ENCODE measurements at places on chromosomes 12 and 14. TPM values are rescaled to one million over a fixed set of nuclear protein-coding genes. Genes with fewer than 3 reads are reported as not detected.

GRCh38 chr14:50821510-50822464 lies 9.2 kb downstream of the NIN start:
- H3K27me3 ChIP-seq = no peaks in the 10 kb centered on the region
- no peak overlapping the region for H3K4me3 ChIP-seq
- DNase-seq = no peak
- peaks cover 20% of the 10 kb centered on the region for H3K4me1 ChIP-seq
- H3K27ac ChIP-seq = peak overlapping the region; percentile 5
- H3K36me3 ChIP-seq = no peaks in the 10 kb centered on the region

DNA sequence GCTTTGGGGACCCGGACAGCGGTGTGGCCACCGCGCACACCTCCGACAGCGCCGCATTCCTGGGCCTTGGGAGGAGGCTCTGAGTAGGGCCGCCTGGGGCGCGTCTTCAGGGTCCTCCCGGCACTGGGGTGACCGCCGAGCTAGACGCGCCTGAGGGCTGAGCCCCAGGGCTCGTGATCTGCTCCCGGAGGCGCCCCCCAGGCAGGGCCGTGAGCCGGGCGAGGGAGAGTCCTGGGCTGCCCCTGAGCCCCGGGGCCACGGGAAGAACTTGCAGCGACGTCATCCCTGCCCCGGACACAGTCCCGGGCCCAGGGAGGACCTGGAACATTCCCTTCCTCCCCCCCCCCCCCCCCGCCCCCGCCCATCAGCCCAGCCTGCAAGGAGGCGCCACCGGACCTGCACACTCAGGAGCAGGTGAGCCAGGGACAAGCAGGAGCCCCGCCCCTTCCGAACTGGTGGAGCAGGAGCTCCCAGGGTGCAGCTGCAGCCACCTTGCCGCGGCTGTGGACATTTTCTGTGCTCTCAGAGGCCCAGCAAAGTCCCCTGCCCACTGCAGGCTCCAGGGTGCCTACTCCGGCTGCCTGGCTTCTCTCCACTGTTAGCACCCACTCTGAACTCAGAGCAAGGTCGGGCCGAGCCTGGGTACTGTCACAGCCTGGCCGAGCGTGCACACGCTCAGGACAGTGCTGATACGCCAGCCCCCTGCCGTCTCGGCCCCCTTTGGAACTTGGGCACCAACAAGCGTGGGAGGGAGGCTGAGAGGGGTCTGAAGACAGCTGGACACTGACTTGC lies 50.7 kb downstream of the A2M start:
- H3K4me1 ChIP-seq = no peaks in the 10 kb centered on the region
- peak overlapping the region; percentile 87 for H3K4me3 ChIP-seq
- peak overlapping the region; percentile 97 for H3K27ac ChIP-seq
- no peaks in the 10 kb centered on the region for H3K36me3 ChIP-seq
- DNase-seq = peak; percentile 83

- no peak for DNase-seq
- no peaks in the 10 kb centered on the region for H3K27me3 ChIP-seq
- no peaks in the 10 kb centered on the region for H3K36me3 ChIP-seq
- no peaks in the 10 kb centered on the region for H3K4me1 ChIP-seq
Observed at GRCh38 chr14:99530407-99531155, 49.4 kb downstream of the CCNK start.

DNA sequence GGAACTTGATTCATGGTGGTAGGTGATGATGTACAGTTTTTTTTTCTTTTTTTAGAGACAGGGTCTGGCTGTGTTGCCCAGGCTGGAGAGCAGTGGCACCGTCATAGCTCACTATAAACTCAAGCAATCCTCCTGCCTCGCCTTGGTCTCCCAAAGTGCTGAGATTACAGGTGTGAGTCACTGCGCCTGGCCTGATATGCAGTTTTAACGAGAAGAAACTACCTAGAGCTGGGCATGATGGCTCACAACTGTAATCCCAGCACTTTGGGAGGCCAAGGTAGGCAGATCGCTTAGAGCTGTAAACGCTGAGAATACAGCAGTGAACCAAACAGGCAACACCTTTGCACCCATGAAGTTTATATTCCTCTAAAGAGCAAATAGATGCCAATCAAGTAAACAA lies 13.0 kb upstream of the VPS37B start:
- H3K27me3 ChIP-seq = no peaks in the 10 kb centered on the region
- H3K4me3 ChIP-seq = no peak overlapping the region
- no peaks in the 10 kb centered on the region for H3K36me3 ChIP-seq
- H3K4me1 ChIP-seq = no peaks in the 10 kb centered on the region
- no peak overlapping the region for H3K27ac ChIP-seq
- DNase-seq = no peak

- H3K27ac ChIP-seq = no peak overlapping the region
- no peaks in the 10 kb centered on the region for H3K36me3 ChIP-seq
- no peak for DNase-seq
- H3K4me3 ChIP-seq = no peak overlapping the region
- H3K4me1 ChIP-seq = no peaks in the 10 kb centered on the region
Observed at GRCh38 chr14:33857650-33858049, 93.2 kb downstream of the EGLN3 start.

ANO2 gene
- polyA plus RNA-seq = 6.4 TPM

SMAGP gene
- polyA plus RNA-seq = 17.3 TPM

FSCB gene
- polyA plus RNA-seq = not detected

GPRC5D gene
- 0.30 TPM for polyA plus RNA-seq

PTHLH gene
- polyA plus RNA-seq = 0.28 TPM
